NCI-H1048 (cell line): ENCODE measurements at places on chromosomes 7 and 10.

- no peak for DNase-seq
Measured at GRCh38 chr7:108120196-108120595, 10.0 kb downstream of the LAMB4 start.

GRCh38 chr7:22386865-22387264, 29.9 kb upstream of the RAPGEF5 start:
- DNase-seq = no peak

DNA sequence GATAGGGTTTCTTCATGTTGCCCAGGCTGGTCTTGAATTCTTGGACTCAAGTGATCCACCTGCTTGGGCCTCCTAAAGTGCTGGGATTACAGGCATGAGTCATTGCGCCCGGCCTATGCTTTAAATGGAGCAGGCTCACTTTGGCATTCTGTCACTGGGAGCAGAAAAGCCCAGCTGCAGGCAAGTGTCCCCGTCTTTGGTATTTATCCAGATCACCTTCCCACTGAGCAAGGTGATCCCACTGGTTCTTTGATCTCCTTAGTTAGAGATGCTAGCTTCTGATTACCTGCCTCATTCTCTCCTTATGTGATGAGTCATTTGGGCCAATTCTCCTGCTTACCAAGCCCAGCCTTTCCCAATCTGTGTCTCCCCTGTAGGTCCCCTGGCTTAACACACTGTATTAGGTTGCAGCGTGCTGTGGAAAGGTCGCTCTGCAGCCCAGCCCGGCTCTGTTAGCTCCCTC, 39.3 kb downstream of the SPDYE5 start:
- DNase-seq = no peak

- no peak for DNase-seq
Measured at GRCh38 chr10:92366412-92367021, 75.5 kb downstream of the MARCHF5 start.

GRCh38 chr7:4634166-4634565, 47.9 kb upstream of the FOXK1 start:
- DNase-seq = no peak

GRCh38 chr10:59212301-59212798, 35.9 kb downstream of the PHYHIPL start:
- DNase-seq = no peak

GRCh38 chr10:108583877-108584276, 1339.4 kb downstream of the XPNPEP1 start:
- no peak for DNase-seq

DNA sequence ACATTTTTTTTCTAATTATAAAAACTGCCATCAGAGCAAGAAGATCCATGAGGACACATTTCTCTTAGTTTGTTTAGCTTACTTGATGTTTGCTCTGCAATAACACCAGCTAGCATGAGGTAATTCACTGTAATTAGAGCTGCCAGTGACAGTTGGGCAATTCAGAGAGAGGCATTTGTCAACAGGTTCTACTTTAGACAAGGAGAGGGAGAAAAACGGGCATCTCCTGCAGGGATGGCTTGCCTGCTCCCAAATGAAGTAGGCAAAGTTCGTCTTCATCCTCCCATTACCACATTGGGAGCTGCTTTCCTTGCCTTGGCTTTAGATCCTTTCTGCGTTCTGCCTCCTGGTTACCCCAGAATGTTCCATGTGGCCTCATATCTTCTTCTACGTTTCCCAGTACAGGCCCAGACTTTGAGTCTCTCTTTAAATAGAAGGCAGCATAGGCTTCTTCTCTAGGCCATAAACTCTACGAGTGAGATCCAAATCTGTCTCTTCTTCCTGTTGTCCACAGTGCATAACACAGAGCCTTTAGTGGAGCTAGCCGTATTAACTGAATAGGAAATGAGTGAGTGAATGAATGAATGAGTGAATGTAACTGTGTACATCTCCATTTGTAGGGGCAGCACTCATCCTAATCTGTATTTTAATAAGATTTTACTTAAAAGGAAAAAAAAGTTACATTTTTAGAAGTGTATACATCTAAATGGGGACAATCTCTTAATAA, 21.2 kb downstream of the ASB15 start:
- no peak for DNase-seq

- DNase-seq = no peak
Measured at GRCh38 chr10:84945791-84946190, 617.4 kb downstream of the CCSER2 start.

GRCh38 chr10:64115908-64116643, 594.9 kb downstream of the REEP3 start:
- no peak for DNase-seq

DNA sequence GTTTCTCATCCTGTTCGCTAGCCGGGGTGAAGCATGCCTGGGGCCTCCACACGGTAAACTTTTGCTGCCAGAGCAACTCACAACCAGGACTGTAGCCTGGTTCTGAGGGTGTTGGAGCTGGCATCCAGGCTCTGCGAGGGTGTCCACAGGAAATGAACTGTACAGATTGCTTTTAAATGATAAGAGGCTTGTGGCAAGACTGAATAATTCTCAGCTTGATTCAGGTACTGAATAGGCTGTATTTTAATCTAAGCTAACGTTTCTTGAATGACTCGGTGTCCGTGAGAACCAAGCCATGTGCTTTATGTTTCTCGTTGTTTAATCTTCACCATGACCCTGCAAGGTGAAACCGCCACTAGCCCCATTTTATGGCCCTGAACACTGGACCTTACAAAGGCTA, 49.3 kb downstream of the EEPD1 start:
- DNase-seq = no peak

DNA sequence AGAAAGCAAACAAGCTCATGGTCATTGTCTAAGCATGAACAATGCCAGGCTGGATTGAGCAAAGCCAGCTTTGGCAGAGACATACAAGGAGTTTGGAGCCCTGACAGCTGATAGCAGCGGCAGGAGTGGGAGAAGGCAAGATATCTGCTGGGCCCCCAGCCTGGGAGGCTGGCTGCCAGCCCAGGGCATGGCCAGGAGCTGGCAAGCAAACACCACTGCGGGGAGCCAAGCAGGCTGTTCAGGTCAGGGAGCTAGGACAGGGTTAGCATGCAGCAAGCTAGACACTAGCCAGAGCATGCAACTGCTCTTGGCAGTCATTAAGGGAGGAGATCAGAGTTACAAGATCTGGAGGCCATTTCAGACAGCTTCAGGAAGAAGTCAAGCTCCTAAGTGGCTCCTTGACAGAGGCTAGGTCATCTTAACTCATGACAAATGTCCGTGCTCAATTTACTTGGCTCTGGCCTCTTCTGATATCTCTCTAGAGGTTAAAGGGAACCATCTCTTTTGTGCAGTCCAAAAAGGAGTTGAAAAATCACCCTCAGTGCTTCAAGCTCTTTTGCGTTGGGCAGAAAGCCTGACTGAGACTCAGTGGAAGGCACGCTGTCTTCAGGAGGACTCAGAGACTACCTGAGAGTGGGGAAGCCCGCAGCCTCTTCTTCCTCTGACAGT, 436.8 kb upstream of the C7orf33 start:
- no peak for DNase-seq

GRCh38 chr10:132003282-132003924, 21.7 kb upstream of the BNIP3 start:
- no peak for DNase-seq

GRCh38 chr7:77538281-77539212, 1.5 kb downstream of the PTPN12 start:
- DNase-seq = no peak

DNA sequence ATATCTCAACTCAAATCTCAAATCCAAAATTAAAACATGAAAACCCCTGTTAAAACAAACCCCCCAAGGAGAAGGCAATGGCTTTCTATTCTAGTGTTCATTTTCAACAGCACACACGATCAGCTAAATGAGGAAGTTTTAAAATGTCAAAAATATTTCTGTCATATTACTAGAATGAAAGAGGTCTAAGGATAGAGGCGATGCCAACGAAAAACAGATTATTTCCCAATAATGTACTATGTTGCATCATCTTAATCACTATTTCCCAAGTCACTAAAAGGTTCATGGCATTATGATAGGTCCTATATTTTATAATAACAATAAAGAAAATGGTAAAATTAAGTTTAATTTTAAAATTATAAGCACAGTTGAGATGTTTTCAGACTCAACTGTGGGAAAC, 10.1 kb downstream of the CNOT4 start:
- no peak for DNase-seq

- DNase-seq = no peak
Measured at GRCh38 chr7:155483868-155484325, 26.0 kb downstream of the EN2 start.

GRCh38 chr7:69764681-69765080, 166.4 kb downstream of the AUTS2 start:
- DNase-seq = no peak

- no peak for DNase-seq
Measured at GRCh38 chr10:119344381-119344780, 137.0 kb downstream of the GRK5 start.

- no peak for DNase-seq
Measured at GRCh38 chr7:69953136-69954067, 355.1 kb downstream of the AUTS2 start.

- DNase-seq = no peak
Measured at GRCh38 chr7:24972991-24973390, 7.0 kb downstream of the OSBPL3 start.

DNA sequence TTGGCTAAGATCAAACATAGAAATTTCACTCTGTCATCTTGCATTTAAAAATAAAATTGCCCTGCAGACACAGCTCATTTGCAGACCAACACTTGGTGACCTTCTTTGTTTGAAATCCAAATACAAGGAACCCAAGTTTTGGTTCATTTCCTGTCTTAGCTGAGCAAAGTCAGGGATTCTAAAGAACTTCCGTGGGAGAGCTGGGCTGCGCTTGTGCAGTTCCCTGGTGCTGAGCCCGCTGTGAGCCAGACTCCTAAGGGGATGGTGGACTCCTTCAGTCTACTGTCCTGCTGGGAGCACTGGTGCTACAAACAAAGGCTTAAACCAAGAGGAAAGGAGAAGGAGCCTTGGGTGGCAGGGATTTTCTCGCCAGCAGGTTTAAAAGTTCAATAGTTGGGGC, 60.0 kb downstream of the MYOF start:
- no peak for DNase-seq

- DNase-seq = no peak
Measured at GRCh38 chr7:148727501-148728278, 29.0 kb downstream of the CUL1 start.

DNA sequence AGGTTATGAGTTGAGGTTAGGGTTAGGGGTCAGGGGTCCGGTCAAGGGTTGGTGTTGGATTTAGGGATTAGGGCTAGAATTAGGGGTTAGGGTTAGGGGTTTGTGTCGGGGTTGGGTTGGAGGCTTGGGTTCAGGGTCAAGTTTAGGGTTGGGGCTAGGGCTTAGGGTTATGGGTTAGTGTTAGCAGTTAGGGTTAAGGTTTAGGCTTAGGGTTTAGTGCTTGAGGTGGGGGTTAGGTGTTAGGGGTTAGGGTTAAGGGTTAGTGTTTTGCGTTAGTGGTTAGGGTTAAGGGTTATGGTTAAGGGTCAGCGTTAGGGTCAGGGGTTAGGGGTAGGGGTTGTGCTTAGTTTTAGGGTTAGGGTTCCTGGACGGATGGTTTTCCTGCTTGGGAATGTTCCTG, 1.7 kb upstream of the SYCE1 start:
- DNase-seq = no peak

DNA sequence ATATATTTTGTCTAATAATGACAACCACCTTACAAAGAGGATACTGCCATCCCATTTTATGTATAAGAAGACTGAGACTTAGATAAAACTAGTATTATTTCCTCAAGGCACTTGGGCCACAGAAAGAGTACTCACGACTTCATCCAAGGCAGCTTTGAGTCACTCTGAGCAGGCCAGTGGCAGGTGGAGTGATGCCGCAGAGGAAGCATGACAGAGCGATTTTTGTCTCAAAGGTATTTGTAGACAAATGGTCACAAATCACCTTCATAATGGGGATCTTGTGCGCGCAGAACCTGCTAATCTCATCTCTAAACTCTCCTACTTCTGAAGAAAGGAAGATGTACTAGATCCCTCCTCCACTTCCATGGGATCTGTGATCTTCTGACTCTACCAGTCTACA, 113.2 kb upstream of the NAMPT start:
- no peak for DNase-seq

GRCh38 chr7:130152493-130153210, 52.6 kb downstream of the TMEM209 start:
- no peak for DNase-seq

DNA sequence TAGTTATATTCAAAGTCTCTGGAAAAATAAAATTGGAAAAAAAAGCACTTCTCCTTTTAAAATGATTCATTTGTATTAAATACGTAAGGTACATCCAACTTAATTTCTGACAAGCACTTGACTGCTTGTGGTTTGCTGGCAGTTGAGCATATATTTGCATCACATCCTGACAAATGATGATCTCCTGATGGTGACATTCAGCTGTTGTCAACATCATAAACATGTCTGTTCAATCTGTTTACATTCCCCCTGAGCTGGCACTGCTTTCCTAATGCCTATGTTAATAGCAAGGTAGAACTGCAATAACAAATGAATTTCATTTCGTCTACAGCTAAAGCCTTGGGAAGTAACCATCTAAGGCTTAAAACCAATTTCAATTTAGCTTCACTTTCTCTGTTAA, 24.4 kb downstream of the TSPAN12 start:
- DNase-seq = no peak

GRCh38 chr10:48926255-48926654, 13.4 kb downstream of the LRRC18 start:
- no peak for DNase-seq
